ENCODE measurements at places on chromosomes 11 and 22.
A peak's percentile ranks its signal among the peaks of the same experiment; 100 is the strongest.

DNA sequence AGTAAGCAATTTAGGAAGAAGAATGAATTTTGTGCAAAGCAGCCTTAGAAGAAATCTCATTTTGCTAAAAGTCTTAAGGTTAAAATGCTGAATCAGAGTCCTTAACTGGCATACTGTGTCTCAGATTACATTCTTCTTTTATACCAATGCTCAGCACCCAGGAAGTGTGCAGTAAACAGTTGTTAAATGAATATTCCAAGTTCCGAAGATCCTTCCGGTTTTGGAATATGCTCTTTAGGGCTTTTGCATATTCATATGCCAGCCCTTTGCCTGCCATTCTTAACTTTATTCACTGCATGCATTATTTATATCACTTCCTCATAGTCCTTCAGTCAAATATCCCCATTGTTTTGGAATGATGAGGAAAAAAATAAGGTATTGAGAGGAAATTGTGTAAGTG, 242.0 kb downstream of the DDX10 start:
- DNase-seq = no peak

- DNase-seq = no peak
Observed at GRCh38 chr11:35276396-35277145, 137.6 kb downstream of the CD44 start.

DNA sequence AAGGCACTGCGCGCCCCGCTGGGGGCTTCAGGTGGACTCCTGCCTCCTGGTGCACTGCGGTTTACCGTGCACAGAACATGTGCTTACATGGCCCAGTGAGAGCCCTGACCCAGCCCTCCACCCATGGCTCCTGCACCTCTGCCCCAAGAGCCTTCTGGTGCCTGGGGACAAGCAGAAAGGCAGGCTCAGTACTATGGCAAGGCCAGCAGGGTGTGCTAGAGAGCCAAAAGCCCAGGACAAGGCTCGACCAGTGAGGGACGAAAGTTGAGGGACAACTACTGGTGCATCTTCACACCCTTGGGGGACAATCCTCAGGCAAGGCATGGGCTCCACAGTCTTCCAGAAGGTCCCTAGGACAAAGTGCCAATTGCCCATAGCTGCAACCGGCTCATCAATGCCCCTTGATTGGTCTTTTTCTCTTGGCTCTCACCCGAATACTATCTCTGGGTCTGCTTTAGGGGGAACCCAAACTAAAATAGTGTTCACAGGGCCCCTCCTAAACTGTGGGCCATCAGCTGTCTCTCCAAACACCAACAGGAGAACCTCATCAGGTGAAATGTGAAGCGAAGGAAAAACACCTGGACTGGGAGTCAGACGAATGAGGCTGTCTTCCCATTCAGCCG, 13.5 kb downstream of the PGA5 start:
- DNase-seq = peak; percentile 29

DNA sequence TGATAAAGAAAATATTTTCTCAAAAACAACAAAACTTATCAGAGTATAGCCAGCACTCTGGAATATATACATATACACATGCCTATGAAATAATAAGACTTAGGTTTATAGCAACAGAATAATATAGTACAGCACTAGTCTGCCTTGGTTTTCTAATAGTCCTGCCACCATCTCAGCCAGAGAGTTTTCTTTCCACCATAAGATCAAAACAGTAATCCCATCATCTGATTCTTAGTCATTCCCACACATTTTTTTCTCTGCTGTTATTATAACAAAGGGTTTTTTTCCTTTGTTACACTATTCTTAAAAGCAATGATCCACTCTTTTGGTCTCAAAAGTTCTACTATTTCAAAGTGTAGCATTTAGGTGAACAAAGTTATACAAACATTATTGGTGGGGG, 15.1 kb downstream of the MTMR2 start:
- no peak for DNase-seq

DNA sequence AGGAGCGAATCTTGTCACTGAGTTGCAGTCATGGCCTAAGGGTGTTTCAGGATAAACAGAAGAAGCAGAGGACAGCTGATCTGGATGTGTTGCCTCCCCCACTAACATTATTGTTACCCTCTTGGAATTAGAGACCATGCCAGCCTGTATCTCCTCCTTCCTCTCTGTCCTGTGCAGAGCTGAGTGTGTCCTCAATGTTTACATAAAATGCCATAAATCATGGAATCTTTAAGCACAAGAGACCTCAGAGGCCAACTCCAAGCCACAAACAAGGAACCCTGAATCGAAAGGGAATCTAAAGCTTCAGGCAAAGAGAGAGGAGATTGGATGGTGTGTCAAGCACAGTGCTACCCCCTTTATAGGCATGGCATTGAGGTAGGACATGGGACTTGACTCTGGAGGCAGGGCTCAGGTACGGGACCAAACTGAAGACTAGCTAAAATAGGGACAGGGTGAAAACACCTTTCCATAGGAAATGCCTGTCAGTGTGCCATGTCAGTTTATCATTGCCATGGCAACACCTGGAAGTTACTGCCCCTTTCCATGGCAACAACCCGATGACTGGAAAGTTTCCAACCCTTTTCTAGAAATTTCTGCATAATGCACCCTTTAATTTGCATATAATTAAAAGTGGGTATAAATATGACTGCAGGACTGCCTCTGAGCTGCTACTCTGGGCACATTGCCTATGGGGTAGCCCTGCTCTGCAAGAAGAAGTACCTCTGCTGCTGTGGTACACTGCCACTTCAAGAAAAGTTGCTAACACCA, 489.7 kb downstream of the MIAT start:
- no peak for DNase-seq

- DNase-seq = no peak
Observed at GRCh38 chr11:70333261-70333660, 62.8 kb downstream of the PPFIA1 start.

DNA sequence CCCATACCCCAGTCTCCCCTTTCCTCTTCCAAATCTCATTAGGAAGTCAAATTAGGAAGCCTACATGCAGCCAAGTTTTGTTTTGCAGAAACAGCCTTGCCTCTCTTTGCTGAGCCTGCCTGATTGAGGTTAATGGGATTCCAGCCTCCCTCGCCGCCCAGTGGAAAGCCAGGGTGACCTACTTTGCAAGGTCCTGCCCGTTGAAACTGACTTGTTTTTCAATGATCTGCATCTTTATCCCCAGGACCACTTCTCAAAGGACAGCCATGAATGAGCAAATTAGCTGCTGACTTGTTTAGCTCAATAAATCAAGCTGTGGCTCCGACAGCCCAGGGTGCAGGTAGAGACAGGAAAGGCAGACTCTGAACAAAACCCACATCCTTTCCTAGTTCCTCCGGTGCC, 110.4 kb downstream of the RRAS2 start:
- no peak for DNase-seq

- no peak for DNase-seq
Observed at GRCh38 chr11:65435411-65435931, 12.9 kb downstream of the NEAT1 start.

DNA sequence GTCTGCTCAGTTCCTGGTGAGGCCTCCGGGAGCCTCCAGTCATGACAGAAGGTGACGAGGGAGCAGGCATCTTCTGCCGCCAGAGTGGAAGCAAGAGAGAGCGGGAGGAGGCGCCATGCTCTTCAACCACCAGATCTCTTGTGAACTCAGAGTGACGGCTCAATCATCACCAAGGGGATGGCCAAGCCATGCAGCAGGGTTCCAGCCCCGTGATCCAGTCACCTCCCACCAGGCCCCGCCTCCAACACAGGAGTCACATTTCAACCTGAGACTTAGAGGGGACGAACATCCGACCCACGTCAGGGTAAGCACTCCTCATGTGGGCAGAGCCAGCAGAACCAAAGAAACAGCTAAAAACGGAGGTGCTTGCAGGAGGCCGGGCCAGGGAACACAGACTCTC, 1470.5 kb downstream of the BRD1 start:
- no peak for DNase-seq

DNA sequence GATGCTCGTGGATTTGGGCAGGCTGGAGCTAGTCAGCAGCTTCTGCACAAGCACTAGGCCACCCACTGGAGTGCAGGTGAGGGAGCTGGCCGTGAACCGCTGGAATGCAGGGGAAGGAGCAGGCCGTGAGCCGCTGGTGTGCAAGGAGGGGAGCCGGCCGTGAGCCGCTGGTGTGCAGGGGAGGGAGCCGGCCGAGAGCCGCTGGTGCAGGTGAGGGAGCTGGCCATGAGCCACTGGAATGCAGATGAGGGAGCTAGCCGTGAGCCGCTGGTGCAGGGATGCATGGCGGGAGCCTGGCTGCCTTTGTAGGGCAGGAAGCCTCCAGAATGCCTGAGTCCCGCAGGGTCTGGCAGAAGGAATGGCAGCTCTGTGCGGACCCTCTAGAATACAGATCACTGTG, 4220.0 kb upstream of the OR11H1 start:
- DNase-seq = no peak

DNA sequence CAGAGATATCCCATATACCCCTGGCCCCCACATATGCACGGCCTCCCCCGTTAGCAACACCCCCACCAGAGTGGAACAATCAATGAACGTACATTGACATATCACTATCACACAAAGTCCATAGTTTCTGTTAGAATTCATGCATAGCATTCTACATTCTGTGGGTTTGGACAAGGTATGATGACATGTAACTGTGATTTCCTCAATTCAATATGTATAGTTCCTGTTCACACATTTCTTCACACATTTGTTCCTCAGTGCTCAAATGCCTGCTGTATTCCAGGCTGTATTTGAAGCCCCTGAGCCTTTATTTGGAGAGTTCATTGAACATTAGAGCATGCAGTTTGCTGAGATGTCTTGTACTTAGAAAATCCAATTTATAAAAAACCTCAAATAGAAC, 69.9 kb downstream of the PTPRJ start:
- DNase-seq = no peak

DNA sequence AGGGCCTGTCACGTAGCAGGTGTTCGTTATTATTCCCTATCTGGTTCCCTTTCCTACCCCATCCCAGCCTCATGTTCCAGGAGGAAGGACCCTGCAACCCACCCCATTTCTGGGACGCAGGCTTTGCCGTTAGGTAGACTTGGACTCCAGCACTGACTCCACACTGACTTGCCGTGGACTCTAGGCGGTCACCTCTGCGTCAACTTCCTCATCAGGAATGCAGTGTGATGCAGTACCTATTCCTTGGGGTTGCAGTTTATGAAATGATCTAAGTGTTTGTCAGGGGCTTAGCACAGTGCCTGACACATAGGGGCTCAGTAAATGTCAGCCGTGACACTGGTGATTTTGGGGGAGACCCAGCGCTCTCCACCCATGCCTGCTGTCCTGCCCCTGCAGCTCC, 16.8 kb downstream of the DGKZ start:
- DNase-seq = no peak

GRCh38 chr11:2419638-2420501, 19.3 kb downstream of the TSSC4 start:
- DNase-seq = peak; percentile 31

DNA sequence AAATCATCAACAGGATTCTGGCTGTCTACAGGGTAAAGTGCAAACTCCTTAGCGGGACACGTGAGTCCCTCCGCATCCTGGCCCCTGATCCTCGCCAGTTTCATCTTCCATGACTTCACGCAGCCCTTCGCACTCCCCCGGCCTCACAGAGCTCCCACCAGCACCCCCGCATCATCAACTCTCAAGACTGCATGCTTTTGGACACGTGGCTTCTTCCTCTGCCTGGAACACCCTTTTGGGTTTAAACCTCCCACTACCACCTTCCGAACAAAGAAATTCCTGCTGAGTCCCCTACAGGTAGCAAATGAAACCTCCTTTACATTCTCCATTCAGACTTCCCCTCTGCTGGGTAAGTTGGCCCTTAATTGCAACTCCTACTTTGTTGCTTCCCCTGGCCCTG, 12.6 kb upstream of the EIF3M start:
- DNase-seq = no peak

DNA sequence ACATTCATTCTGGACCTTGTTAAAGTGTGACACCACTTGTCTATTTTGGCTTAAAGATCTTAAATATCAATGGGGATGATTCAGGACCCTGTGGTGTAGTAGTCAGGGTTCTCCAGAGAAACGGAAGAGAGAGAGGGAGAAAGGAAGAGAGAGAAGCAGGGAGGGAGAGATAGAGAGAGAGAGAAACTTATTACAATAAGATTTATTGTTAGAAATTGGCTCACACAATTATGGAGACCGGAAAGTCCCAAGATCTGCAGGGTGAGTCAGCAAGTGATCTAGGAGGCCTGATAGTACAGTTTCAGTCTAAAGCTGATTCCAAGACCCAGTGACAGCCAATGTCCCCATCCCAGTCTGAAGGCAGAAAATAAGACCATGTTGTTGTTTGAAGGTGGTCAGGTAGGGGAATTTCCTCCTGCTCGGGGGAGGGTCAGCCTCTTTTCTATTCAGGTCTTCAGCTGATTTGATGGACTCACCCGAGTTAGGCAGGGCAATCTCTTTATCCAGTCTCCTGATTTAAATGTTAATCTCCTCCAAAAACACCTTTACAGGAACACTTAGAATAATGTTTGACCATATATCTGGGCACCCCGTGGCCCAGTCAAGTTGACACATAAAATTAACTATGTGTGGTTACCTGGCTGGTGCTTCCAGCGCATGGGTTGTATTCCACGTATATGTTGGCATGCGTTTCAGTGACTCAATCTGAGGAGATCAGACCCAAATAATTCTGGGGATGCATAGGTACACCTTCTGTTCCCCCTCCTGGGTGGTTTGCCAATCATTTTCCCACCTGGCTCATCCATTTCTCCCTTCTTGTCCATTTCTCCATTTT, 1350.5 kb downstream of the TBC1D22A start:
- DNase-seq = no peak

GRCh38 chr11:117946842-117947526, 17.8 kb upstream of the TMPRSS13 start:
- peak; percentile 73 for DNase-seq

DNA sequence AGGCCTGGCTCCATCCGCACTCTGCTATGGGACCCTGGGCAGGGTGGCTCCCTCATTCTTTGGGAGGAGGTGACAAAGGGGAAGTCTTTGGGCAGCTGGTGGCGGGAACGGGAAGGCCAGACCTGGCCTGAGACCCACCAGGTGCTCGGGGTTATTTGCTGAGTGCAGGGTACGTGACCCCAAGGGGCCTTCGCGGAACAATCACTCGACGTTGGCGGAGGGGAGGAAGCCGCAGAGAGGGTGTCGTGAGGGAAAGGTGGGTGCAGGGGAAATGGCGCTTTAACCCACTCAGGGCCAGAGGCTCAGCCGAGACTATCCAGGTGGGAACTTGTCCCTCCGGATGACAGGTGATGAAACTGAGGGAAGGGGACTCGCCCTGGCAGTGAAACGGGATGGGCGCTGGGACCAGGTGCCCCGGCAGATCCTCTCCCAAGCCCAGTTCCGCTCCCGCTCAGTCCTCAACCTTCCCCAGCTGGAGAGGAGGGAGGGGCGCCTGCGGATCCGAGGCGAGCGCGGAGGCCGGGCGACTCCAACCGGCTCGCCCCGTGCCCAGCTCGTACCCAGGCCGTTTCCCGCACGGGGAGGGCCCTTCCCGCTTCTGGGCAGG, 911 bp downstream of the A4GALT start:
- DNase-seq = no peak
